ENCODE measurements at places on chromosomes 13 and 19.

DNA sequence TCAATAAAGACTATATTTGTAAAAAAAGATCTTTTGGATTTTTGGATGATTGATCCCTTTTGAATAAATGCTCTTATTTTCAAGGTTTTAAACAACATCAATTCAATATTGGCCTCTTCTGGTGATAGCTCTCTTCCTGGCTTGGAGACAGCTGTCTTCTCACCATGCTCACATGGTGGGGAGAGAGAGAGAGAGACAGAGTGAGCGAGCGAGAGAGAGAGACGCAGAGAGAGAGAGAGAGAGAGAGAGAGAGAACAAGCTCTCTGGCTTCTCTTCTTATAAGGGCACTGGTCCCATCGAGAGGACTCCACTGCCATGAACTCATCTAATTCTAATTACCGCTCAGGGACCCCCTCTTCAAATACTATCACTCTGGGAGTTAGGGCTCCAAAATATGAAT, 32.1 kb upstream of the FARP1 start:
- no peak for DNase-seq

DNA sequence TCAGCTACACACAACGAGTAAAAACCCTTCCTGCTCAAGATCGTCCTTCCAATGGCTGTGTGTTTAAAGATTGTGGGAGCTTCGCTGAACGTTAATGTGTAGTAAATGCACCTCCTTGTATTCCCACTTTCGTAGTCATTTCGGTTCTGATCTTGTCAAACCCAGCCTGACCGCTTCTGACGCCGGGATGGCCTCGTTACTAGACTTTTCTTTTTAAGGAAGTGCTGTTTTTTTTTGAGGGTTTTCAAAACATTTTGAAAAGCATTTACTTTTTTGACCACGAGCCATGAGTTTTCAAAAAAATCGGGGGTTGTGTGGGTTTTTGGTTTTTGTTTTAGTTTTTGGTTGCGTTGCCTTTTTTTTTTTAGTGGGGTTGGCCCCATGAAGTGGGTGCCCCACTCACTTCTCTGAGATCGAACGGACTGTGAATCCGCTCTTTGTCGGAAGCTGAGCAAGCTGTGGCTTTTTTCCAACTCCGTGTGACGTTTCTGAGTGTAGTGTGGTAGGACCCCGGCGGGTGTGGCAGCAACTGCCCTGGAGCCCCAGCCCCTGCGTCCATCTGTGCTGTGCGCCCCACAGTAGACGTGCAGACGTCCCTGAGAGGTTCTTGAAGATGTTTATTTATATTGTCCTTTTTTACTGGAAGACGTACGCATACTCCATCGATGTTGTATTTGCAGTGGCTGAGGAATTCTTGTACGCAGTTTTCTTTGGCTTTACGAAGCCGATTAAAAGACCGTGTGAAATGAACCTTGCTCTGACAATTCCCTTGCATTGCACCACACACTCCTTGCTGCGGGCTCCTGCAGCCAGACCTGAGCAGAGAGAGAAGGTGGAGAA, 2.7 kb upstream of the FAM174C start:
- DNase-seq: no peak

DNA sequence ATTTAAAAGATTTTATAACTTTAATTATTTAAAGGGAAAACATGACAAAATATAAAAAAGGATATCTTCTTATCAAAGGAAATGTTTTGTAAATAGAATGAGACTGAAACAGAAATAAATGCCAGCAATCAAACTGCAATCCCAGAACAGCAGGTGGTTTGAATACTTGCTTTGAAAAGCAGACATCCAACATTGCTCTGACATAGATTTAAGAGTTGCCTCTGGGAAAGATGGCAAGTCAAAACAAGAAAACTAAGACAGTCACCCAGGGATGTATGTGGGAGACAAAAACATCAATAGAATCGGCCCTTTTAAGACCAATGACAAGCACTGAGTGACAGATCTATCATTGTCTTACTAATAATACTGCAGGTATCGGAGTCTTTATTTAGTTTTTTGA, 789.7 kb upstream of the GPC6 start:
- no peak for DNase-seq

DNA sequence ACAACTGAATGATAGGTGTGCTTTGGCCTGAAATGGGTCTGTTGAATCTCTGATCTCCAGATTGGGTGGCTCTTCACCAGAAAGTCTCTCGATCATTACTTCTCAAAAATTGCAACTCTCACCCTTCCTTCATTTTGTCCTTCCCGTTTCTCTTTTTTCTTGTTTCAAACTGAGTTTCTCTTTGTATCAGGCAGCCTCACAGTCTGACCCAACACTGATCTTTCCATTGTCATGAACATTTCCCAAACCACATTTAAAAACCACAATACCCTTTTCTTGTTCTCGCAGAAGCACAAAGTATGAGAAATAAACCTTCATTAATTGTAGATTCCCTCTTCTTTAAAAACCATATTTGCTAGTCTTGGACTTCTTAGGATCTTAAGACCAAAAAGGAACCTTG, 33.6 kb upstream of the HMGB1 start:
- DNase-seq: no peak

- DNase-seq: no peak
These were observed 64.1 kb downstream of the MRPL57 start for GRCh38 chr13:21240586-21240985.

GRCh38 chr19:1860042-1860775, 3.2 kb downstream of the KLF16 start:
- no peak for DNase-seq

- DNase-seq: no peak
These were observed 5.1 kb downstream of the SLC7A9 start for GRCh38 chr19:32864318-32865007.

DNA sequence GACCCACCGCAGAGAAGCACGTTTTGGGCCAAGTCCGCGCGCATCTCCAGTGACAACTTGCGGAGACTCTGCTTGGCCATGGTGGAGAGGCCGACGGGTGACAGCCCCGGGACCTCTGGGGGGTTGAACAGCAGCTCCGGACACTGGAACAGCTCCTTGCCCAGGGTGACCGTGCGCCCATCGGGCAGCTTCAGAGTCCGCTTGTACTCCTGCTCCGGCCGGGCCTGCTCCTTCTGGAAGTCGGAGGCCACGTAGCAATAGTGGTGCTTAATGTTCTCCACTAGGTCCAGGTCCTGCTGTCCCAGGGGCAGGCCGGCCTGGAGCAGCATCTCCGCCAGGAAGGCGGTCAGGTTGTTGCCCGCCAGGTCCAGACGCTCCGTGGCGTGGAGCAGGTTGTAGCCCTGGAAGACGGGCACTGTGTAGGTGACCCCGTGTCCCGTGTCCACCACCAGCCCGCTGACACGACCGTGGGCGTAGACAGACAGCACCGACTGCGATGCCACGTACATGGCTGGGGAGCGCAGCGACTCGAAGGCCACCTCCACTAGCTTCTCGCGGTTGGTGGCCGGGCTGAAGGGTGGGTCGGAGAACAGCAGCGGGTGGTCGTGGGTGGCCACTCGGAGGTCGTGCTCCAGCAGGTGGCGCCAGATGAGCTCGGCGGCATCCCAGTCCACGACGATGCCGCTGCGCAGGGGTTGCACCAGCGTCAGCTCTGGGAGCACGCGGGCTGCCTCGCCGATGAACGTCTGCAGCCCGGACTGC, 743 bp downstream of the ACTL9 start:
- no peak for DNase-seq

DNA sequence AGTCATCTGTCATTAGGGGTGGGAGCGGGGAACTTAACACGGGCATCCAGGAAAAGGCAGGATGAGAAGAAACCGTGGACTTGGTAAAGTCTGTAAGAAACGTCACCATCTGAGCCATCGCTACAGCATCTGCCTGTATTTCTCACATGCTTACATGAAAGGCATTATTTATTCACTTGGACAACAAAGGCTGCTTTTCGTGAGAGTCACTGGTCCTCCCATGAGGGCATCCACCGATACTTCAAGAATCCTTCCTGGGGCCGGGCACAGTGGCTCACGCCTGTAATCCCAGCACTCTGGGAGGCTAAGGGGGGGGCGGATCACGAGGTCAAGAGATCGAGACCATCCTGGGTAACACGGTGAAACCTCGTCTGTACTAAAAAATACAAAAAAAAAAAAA, 16.1 kb downstream of the ZNF446 start:
- no peak for DNase-seq

Measured in activated effector memory CD4-positive, alpha-beta T cell treated with Interleukin-2 at 50 U/mL for 16 hours (primary cell).